ENCODE measurements at places on chromosomes 11 and 22. TPM values are rescaled to one million over a fixed set of nuclear protein-coding genes. Genes with fewer than 3 reads are reported as not detected.

OR4D5 gene
- total RNA-seq: not detected

PSMD13 gene
- 165 TPM for total RNA-seq

EMID1 gene
- 2.4 TPM for total RNA-seq

YPEL4 gene
- total RNA-seq: 0.28 TPM

MISFA gene
- 7.3 TPM for total RNA-seq

GRCh38 chr22:29290061-29290460 lies 16.4 kb upstream of the GAS2L1 start:
- no peak for DNase-seq

GRCh38 chr22:43310311-43310710 lies 32.9 kb downstream of the SCUBE1 start:
- DNase-seq: no peak

- no peak for DNase-seq
Observed at GRCh38 chr22:33962409-33962808, 42.1 kb upstream of the LARGE1 start.

DNA sequence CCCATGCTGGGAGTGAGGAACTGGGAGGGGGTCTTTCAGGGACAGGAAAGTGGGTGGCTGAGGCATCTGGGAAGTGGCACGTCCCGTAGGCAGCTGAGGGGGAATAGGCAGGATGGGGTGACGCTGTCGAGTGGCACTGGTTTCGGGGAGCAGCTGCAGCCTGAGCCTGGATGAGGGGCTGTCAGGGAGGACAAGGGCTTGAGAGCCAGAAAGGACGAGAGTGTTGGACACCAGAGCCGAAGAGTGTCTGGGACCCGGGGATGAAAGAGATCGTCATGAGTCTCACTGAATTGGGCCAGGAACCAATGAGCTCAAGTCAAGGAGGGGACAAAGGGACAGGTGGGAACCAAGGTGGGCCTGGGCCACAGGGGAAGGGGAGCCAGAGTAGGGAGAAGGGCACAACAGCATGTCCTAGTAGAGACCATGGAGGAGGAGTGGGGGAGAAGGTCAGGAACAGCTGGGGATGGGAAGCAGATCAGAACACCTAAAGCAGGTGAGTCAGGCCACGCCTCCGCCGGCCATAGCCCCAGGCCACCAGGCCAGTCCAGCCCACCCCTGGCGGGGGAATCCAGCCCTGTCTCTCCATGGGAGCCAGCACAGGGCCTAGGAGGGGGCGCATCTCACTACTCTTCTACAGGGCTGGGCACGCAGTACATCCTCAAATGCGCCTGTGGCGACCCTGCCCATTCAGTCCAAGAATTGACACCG lies 4.2 kb downstream of the RAB3IL1 start:
- no peak for DNase-seq

GRCh38 chr11:65779919-65780769 lies 632 bp downstream of the AP5B1 start:
- DNase-seq: peak; percentile 93

- no peak for DNase-seq
Observed at GRCh38 chr11:9568161-9568853, 5.2 kb upstream of the WEE1 start.

Data from Calu3 (cell line).